NCI-H526 (cell line): ENCODE measurements at places on chromosomes 2 and 18.

GRCh38 chr2:123715467-123715982 lies 309.6 kb upstream of the CNTNAP5 start:
- DNase-seq = no peak

- DNase-seq = no peak
Observed at GRCh38 chr2:221568299-221568698, 3.8 kb downstream of the EPHA4 start.

GRCh38 chr2:238098901-238099713 lies 1.0 kb upstream of the ESPNL start:
- DNase-seq = no peak

- DNase-seq = no peak
Observed at GRCh38 chr18:1559563-1559962, 654.9 kb downstream of the ADCYAP1 start.

DNA sequence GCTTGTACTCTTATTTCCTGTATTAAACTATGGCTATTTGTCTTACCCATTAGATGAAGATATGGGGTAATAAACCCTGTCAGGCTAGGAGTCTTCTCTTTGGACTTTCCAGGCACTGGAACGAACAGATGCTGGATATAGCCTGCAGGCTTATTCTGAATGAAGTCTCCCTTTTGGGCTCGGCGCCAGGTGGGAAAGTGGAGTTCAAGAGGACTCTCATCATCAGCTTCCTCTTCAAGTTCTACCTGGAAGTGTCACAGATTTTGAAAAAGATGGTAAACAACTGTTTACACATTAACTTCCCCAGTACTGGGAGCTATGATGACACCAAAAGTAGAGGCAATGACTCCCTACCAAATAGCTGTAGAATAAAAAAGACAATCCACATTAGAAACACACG lies 27.9 kb downstream of the AOX1 start:
- DNase-seq = no peak

DNA sequence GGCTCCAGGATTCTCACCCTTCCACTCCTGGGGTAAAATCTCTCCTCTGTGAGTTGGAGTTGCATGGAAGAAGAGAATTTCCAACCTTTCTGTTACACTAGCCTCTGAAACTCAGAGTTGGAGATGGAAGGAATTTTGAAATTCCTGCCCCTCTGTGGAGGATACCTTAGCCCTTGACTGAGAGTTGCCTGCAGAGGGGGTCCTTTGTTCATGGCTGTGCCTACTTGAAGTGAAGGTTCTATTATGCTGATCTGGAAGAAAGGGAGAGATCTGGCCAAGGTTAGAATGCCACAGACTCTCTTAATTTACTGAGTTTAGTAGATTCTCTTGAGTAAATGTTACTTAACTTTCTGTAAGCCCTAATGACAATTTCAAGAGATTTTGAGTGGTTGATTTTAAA lies 626.6 kb upstream of the GYPC start:
- no peak for DNase-seq

- no peak for DNase-seq
Observed at GRCh38 chr2:152097290-152097800, 1.5 kb downstream of the CACNB4 start.

GRCh38 chr18:22493255-22493654 lies 75.5 kb upstream of the CTAGE1 start:
- DNase-seq = no peak

DNA sequence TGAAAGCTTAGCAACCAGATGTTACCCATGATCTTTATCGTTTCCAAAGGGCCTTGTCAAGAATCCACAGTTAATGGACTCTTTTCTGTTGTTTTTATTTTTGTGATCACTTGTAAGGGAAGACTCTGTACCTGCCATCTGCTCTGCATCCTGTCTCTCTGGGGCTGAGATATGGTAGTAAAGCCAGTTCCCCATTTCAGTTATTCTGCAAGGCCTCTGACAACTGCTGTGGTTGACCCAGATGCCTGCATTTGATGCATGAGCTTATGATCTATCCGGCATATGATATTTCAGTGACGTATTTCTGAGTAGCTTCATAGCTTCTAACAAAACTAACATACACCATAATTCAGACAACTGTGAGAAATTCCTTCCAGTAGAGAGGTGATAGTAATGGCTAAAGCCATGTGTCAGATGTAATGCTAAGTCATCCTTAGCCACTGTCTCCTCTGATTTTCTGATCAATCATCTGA lies 105.1 kb downstream of the TPO start:
- DNase-seq = no peak

GRCh38 chr2:221482666-221483455 lies 89.2 kb downstream of the EPHA4 start:
- no peak for DNase-seq

GRCh38 chr18:73040247-73040646 lies 172.5 kb upstream of the NETO1 start:
- DNase-seq = no peak

DNA sequence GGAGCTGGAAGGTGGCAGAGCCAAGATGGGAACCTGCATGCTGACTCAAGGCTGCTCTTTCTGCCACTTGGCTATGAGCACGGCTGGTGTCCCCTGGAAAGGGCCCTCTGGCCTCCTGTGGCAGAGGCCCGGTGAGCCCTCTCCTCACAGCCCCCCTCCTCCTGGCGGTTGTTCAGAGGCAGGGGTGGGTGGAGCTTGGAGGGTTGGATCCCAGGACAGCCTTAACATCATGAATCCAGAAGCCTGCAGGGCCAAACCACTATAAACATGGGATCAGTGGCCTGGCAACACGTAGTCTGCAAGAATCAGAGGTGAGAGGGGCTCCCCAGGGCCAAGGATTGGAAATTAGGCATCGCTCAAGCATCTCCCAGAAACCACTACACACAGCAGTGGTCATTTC lies 48.5 kb upstream of the LOXHD1 start:
- no peak for DNase-seq

DNA sequence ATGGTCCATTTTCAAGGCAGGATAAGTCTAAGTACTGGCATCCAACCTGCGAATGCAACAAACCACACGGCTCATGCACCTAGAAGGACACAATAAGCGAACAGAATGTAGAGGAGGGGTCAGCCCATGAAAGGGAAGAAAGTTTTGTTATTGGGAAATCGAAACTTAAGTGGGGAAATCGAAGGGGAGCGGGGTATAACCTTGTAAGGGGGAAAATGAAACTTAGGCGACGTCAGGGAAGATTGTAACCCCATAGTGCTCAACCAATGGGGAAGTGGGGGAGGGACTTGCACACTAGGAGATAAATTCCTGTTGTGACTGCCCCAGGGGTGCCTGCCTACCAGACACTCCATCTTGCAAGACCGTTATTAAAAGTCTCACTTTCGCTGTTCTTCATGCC lies 15.6 kb upstream of the OTOF start:
- DNase-seq = no peak

DNA sequence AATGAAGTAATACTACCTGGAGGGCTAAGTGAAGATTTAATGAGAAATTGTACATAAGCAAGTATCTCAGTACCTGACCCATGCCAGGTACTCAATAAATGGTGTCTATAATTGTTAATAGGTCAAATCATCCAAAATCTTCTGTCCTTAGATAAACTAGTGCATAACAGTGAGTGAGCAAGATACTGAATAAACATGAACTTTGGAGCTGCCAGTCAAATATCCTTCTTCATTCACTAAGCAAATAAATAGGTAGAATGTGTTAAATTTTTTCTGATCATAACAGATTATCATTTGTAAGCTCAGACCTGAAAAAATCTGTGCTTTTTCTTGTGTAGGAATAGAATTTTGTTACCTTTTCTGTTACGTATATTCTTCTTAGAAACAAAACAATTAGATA lies 39.6 kb downstream of the RAB3GAP1 start:
- no peak for DNase-seq

DNA sequence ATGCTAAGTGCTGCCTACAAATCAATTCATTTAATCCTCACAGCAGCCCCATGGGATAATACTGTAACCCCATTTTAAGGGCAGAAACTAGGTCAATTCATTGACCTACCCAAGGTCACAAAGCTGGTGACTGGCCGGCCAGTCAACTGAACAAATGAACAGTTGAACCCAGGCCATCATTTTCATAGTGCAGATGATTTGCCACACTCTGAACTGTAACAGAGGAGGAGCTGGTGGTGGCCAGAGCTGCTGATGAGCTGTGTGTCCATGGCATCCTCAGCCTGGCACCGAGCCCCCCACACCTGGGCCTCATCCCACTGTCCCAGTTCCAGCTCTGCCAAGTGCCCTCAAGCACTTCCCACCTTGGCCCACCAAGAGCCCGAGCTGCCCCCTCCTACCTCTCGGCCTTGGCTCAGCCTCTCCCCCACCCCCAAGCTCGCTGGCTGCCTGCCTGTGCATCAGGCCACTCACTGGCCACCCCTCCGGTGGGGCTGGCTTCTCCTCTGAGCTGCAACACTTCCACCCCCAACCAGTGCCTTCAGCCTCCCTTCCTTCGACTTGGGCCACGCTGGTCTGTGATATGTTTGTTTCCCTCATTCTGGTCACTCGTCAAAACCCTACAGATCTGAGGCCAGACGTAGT lies 58.4 kb downstream of the ATOH8 start:
- DNase-seq = no peak

DNA sequence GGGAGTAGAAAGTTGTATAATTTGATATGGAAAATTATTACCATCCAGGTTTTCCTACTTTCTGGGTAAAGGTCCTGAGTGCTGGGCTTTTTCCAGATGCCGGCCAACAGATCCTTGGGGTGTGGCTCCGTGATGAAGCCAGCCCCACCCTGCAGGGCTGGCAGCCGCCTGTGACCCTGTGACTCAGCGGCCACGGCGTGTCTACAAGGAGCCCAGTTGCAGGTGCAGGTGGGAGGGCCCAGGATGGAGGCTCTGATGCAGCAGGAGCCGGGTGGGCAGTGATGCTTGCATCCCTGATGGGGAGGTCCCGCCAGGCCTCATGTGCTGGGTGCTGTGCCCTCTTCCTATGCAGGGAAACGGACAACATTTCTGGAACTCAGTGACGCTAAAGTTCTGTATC lies 96.0 kb upstream of the ALKAL2 start:
- no peak for DNase-seq

DNA sequence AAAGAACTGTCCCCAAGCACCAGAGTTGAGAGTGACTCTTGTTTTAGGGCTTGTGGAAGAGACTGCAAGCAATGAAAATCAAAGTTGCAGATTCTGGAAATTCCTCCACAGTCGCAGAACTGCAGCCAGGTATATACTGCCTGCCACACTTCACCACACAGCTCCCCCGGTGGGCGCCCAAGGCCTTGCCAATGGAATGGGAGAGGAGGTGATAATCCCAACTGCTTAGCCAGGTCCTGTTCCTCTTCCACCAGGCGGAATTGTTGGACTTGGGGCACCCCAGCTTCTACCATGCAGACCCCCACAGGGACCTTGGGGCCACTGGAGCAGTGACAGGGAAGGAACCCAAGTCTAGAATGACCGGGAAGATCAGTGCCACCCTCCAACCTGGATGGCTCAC lies 4.8 kb upstream of the PDIA6 start:
- DNase-seq = no peak

GRCh38 chr18:74375999-74376398 lies 60.4 kb downstream of the C18orf63 start:
- no peak for DNase-seq

DNA sequence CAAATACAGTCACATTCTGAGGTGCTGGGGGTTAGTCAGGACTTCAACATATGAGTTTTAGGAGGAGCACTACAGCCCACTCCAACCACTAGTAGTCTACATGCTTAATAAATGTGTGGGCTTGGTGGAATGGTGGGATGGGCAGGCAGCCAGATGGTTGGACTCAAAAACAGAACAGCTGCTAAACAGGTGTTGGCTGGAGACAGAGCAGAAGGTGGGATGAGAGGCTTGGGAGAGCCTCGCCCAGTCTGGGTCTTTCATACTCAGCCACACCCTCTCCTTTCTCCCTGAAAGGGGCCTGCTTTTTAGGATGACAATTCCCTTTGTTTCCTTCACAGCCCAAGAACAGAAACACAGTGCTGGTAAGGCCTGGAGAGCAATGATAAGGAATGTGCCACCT lies 143.9 kb upstream of the KLHL29 start:
- no peak for DNase-seq

- no peak for DNase-seq
Observed at GRCh38 chr2:219526320-219527075, 12.2 kb downstream of the ASIC4 start.

DNA sequence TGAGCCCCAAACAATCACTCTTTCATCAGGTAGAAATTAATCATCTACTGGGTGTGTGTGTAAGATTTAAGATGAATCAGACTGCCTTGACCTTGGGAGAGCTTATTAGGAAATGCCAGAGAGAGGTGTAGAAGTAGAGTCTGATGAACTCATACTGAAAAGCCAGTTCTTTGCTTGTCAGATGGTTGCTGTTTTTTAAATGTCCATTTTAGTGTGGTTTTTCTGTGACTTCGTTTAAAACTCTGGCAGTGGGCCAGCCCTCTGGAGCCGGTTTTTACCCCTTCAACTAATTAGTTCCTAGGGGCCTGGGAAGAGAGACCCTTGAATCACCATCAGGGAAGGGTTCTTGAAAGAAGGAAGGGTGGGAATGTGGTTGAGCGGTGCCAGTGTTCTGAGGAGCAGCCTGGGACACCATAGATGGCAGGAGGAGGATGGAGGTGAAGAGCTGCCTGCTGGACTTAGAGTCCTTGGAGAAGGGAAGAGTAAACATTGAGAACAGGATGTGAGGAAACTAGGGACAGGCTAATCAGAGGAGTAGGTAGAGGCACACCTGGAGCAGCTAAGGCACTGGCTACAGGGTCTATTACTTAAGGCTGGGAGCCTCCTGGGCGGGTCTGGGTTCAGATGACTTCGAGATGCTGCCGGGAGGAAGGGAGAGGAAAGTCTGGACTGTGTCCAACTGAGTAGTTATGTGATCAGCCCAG lies 66.1 kb downstream of the LRRFIP1 start:
- no peak for DNase-seq
